ENCODE measurements at places on chromosomes 4 and X.

DNA sequence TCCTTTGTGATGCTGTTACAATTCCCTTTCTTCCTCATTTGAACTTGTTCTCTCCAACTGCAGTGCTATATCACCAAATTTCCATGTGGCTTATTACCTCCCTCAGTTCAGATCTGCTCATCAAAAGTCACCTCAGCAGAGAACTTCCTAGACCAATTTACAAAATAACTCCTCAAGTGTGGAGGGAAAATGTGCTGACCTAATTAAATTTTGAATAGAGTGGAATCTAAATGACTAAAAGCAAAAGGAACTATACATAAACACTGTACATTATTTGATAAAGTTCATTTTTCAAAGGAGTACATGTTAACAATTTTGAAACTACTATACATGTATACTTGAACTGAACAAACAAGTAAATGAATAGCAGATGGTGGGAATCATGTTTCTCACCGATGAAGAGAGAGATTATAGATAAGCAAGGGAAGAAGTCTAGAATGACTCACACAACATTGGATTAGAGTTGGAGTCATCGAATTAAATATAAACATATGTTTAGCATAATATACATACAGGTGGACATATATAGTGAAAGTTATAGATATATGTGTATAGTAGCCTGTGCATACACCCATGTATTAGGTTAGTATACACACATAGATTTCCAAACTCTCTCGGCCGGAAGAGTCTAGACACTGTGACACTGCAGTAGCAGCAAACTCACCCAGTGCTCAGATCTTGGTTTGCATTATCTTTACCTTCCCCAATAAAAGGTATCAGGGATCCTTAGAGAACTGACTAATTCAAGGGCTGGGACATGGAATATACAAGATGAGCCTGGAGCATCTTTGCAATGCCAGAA is 318.7 kb downstream of the PCDH18 start:
- DNase-seq: no peak

DNA sequence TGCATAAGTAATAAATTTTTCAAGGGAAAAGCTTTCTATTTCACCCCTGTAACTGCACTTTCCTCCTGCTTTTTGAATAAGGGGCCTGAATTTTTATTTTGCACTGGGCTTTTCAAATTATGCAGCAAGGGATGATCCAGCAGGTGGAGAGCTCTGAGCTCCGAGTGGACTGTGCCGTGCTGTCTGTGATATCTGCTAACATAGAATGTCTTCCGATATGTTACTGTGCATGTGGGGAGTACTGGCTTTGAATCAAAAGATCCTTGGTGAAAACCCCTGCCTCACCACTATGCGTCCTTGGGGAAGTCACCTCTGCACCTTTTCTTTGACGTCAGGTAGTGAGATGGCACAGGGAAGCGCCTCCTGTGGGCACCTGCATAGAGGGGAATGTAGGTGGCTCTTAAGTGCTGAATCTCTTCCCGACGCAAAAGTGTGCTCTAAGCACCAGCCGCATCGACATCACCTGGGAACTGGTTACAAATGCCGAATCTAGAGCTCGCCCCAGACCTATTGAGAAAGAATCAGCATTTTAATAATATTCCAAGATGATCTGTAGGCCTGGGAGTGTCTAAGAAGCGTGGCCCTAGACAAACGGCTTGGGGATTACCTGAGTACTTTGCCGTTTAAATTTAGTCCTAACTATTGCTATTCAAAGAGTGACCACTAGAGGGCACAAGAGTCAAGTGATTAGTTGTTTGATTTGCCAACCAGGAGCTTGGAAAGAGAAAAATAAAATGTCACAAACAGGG is 19.2 kb upstream of the WFS1 start:
- peak; percentile 67 for DNase-seq

GRCh38 chr4:148980782-148981480 is 538.7 kb upstream of the NR3C2 start:
- no peak for DNase-seq

DNA sequence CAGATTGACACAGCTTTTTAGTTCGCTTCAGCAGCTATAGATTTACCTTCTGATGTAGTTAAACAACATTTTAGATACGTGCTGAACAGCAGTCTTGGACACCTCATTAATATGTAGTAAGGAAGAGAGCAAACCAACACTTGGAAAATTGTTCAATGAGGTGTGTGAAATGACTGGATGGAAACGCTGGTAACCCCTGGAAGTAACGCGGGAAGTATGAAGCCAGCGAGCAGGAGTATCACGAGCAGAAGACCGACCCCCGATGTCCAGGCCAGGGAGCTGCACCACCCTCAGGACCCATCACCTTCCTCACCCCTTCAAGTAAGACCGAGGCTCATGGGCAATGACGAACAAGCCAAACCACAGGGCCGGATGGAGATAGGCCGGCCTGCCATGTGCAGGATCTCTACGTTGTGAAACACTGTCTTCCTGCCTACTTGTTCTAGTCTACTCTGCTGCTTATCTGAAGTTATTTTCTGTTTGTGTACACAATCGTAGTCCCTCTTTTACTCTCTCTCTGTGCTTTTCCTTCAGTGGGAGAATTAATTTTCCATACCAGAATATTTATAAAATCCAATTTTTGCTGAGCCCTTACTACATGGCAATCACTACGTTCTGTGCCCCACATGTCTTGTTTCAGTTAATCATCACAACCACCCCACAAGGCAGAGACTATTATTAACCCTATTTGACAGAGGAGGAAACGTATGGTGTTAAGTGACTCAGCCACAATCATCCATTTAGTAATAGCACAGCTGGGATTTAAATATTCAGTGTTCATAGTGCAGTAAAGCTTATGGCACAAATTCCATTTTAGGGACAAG is 221.7 kb downstream of the APBB2 start:
- no peak for DNase-seq

DNA sequence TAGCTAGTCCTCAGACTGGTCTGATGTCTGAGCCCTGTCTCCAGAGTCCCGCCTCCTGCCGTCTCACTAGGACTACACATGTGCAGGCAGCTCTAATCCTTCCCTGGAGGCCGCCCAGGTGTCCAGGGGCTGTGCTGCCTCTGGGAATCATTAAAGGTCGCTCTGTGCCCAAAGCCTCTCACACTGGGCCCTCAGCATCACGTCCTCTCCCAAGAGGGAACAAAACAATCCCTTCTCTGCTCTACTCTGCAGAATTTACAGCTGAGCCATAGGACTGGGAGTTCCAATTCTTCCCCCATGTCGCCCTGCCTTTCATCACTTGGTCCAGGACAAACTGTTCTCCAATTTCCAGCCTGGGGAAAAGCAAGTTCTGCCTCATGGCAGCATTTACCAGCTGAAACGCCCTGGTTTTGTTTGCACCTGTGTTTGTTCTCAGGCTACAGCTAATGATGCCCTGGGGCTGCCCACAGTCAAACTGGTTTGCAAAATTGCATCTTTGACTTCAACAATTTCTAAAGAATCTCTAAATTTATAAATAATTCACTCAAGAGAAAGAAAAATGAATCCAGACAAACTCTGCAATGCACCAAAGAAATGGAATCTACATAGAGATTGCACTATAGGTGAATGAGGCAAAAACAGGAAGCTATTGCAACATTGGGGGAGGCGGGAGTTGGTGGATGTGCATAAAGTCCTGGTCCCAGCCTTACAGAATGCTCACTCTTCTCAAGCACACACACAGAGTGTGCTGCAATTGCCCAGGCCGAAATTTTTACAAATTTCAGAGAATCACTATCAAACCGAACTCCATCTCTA is 7.2 kb upstream of the MRFAP1 start:
- DNase-seq: no peak

GRCh38 chrX:101262590-101262989 is 28.5 kb downstream of the TAF7L start:
- DNase-seq: no peak

- DNase-seq: no peak
Observed at GRCh38 chr4:101178731-101179130, 168.6 kb downstream of the PPP3CA start.

- DNase-seq: no peak
Observed at GRCh38 chr4:85703096-85703495, 228.1 kb downstream of the ARHGAP24 start.

DNA sequence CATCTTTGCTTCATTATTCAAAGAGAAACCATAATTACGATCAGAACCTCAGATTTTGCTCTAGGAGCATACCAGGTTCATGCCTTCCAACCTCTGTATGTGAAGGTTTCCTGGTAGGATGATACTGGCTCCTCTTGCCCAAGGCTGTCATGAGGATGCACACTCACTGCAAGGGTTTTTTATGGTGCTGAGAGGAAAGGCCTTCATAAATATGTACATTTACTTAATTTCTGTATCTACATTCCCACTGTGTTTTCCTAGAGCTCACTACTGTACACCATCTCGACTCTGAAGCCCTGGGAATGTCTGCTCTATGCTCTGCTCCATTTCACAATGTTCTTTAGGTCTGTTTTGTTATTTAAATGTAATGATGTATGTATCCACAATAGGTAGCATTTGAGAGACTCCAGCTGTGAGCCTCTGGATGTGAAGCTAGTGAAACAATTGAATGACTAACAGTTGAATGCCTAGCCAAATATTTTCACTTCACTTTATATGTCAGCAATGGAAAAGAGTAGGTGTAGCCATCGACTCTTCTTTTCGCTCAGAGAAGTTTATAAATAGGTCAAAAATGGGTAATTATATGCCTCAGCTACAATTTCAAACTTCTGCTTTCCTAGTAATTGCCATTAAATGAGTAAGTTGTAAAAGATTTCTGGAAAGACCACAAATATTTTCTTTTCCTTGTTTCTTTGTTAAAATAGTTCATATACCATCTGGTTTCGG is 228.0 kb downstream of the PALLD start:
- no peak for DNase-seq

- no peak for DNase-seq
Observed at GRCh38 chr4:80049402-80049801, 23.6 kb downstream of the ANTXR2 start.

DNA sequence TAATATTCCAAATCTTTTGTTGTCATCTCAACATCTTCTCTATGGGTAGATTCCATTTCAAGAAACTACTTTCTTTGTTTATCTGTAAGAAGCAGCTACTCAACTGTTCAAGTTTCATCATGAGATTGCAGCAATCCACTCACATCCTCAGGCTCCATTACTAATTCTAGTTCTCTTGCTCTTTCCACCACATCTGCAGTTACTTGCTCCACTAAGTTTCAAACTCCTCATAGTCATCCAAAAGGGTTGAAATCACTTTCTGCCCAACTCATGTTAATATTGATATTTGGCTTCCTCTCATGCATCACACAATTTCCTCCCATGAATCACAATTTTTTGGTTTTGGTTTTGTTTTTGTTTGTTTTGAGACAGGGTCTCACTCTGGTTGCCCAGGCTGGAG is 35.7 kb downstream of the ADH5 start:
- DNase-seq: no peak

DNA sequence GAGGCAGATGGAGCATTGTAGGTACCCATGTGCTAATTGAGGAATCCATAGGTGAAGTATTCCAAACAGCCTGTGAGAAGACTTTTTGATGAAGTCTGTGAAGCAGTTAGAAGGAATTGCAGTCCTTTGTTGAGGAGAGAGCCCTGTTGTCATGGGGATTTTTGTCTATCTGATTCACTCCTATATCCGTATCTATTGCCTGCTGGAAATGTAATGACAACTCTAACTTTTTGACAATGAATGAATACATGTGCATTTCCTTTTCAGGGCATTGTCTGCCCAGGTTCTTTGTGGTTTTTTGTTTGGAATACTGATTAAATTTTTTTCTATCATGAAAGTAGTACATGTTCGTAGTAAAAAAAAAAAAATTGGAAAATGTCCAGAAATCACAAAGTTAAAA is 31.1 kb downstream of the STK32B start:
- DNase-seq: no peak

GRCh38 chr4:57220172-57220571 is 110.0 kb upstream of the IGFBP7 start:
- DNase-seq: no peak
